Stimulated activated CD8-positive, alpha-beta memory T cell treated with anti-CD3 and anti-CD28 coated beads, Interleukin-15, amount 100 ng/mL, for 4 hours (primary cell): ENCODE measurements at places on chromosomes 2 and 18.

DNA sequence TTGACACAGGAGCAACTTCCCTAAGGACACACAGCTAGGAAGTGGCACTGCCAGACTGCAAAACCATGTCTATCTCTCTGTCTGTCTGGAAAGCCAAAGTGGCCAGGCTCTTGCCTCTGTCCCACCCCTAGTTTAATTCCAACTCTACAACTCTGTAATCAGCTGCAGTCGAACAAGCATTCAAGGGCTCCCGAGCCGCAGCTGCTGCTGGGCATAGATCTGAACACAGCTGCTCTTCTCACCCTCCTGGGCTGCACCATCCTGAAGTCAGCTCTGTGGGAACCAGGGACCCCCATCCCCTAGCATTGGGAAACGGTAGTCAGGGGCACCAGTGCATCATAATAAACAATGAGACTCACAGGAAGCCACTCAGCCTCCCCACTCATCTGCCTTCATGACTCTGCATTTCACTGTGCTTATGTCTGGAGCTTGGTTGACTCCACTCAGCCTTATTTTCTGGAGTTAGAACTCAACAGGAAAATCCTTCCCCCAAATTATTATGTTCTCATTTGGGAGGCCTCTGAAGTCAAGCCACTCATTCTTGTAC lies 44.4 kb upstream of the TMEM163 start:
- no peak for DNase-seq

DNA sequence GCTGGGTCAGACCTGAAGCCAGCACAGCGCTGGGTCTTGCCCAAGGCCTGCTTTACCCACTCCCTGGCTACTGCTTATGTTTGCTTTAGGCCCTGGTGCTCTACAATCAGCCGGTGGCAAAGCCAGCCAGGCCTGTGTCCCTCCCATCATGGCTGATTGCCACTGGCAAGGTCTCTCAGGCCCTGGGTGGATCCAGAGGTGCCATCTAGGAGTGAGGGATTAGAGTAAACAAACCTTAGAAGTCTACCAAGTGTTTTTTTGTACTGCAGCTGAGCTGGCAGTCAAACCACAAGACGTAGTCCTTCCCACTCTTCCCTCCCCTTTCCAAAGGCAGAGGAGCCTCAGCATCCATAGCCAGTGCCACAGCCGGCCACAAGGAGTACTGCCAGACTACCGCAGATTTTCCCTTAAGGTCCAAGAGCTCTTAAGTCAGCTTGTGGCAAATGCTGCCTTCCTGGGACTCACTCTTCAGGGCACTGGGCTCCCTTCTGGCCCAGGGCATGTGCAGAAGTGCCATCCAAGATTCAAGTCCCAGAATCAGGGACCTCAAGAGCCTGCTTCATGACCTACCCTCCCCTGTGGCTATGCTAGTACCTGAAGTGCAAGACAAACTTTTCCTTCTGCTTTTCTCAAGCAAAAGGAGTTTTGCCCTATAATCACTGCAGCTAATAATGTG lies 20.0 kb downstream of the IL1RL2 start:
- DNase-seq, result no peak

GRCh38 chr2:42768706-42769256 lies 4.8 kb upstream of the OXER1 start:
- DNase-seq, result no peak

GRCh38 chr2:107374249-107374648 lies 452.4 kb upstream of the RGPD4 start:
- DNase-seq, result no peak

GRCh38 chr2:216320852-216321251 lies 51.4 kb downstream of the MARCHF4 start:
- no peak for DNase-seq

DNA sequence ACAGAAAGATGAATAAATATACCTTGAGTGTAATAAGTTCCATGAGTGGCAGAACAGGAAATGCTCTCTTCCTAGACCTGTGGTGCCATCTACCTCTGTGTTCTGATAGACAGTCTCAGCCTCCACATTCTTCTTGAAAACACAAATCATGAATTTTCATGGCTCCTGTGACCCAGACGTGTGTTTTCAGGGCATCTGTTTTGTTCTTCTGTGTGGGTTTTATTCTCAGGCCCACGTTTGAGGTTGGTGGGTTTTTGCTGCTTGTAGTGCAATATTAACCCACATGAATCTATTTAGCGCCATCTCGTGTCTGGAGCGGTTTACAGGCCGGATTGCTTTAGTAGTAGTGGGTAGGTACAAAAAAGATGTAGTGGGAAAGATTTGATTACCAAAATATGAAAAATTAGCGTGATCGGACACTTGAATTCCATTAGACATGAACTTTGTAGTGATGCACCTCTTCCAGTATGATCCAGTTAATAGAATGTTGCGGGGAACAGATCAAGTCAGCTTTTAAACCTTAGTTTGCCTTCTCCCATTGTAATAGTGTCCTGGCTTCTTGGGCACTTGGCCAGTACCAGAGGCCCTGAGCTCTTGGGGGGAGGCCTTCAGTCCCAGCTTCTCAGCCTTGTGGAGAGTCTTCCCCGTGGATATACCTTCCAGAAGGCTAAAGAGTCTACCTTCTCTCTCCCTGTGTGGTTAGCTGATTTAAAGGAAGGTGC lies 256.5 kb downstream of the TPGS2 start:
- DNase-seq, result no peak

DNA sequence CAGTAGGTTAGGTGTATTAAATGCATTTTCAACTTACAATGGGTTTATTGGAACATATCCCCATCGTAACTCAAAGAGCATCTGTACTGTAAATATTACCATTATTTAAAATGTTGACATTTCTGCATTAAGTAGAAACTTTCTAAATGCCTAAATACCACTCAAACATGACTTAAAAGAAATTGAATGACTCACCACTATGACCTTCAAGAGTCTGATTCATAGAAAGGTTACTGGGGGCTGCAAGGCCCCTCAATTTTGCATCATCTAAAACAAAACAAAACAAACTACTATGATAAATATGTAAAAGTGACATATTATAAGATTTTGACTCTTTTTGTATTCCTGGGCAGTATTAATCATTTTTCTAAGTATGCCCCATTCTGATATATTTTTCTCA lies 7.6 kb downstream of the WDR35 start:
- no peak for DNase-seq

- no peak for DNase-seq
Measured at GRCh38 chr2:140604096-140604495, 1526.7 kb downstream of the LRP1B start.

- no peak for DNase-seq
Measured at GRCh38 chr2:9140645-9141044, 66.0 kb upstream of the ASAP2 start.

DNA sequence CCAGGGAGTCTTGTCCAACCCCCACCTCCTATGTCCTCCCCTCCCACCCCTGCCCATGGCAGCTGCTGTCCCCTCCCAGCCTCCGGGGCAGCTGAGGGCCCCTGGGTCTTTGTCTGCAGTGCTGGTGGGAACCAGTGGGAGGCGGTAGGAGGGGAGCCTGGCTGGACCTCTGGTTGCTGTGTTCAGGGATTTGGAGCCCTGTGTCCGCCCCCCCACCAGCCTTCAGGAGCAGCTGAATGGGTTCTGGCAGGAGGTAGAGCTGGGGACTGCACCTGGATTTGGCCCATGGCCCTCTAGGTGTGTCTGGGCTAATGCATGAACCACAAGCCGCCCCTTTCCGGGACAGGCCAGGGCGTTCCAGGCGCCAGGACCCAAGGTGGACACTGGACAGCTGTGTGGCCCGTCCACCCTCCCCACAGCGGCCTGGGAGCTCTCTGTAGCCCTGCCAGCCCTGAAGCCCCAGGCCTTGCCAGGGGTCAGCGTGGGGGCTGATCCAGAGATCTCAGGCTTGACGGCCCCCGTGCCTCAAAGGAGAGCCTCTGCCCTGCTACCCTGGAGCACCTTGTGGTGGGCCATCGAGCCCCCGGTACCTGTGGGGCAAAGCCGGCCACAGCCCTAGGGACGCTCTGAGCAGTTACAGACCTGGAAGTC lies 25.4 kb downstream of the GPC1 start:
- DNase-seq, result no peak

- DNase-seq, result no peak
Measured at GRCh38 chr2:79770926-79771325, 258.1 kb downstream of the CTNNA2 start.

DNA sequence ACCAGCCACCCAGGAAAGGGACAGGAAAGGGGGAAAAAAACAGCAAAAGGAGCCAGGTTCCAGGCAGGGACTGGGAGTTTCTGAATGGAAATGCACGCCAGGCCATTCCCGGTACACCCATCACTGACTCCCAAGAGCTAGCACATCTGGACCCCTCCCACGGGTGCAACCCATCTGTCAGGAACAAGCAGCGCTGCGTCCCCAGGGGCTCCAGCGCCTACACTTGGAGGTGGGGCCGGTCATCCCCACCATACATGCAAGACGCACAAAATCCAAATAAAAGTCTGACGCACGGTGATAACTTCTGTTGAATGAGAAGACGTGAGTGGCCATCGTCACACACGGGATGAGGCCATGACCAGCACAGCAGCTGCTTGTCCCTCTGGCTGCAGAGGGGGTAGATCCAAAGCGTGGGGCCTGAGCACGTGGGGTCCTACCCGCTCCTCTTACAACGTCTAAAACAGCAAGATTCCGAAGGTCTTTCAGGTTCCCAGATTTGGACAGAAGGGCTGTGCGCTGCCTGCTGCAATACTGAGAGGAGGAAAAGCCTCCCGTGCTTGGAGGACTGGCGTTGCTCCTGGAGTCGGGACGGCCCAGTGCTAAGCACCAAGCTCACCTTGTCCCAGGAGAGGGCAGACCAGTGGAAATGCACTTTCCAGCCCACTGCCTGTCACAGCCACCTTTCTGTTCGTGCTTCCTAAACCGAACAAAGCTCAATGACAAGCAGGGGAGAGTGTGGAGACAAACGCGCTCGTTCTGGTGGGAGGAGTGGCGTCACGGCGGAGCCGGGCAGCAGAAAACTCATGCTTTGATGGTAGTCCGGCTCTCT lies 68.9 kb downstream of the NDUFA10 start:
- no peak for DNase-seq

GRCh38 chr2:85511008-85511811 lies 27.8 kb upstream of the MAT2A start:
- DNase-seq, result no peak

DNA sequence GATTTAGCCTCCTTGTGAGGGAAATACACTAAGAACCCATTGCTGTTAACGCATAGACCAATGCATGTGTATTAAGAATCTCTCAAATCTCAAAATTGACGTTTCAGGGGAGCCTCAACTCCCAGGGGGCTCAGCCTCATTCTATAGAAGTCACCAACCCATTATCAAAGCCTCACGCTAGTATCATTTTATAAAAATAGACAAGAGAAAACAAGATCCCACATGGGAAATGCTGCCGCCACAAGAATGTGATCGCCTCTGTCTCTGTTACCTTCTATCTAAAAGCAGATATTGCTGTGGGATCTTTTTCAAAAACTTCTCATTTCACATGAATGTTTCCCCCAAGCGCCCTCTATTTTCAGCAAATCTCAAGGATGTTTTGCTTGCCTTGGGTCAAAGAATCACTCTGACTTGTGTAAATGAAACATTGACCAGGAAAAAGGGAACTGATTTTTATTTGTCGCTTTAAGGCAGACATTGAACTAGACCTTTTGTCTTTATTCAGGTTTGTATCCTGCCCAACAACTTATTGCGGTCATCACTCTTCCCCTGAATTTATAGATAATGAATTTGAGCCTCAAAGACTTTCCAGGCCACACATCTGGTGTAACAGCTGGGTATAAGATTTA lies 679.0 kb upstream of the ID2 start:
- no peak for DNase-seq

- DNase-seq, result no peak
Measured at GRCh38 chr2:157901325-157901724, 25.2 kb upstream of the ACVR1 start.

GRCh38 chr2:37604716-37605115 lies 66.7 kb downstream of the CDC42EP3 start:
- no peak for DNase-seq

DNA sequence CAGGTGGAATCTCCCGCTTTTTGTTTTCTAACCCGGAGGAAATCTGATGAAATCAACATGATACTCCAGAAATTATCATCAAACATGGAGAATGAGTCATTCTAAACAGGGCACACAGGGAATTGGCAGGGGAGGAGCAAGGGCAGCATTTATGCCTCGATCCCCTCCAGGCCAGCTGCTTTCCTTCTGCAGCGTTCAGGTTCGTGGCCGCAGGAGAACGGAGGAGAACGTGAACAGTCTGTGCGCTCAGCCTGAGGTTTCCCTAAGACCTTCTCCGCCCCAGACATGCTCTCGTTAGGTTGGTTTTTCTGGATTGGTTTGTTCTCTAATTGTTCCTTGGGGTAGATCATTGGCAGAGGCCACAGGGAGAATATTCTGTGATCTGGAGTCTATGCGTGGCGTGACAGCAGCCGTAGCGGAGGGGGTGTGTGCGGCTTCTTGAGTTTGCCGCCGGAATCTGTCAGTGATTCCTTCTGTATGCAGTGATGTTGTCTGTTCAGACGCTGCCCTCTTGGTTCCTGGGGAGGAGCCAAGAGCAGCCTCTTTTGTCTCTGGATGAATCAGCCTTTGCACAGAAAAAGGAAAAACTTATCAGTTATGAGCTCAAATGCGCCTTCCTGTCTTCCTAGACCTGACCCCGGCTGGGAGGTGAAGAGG lies 75.9 kb downstream of the SH3BP4 start:
- no peak for DNase-seq

- DNase-seq, result no peak
Measured at GRCh38 chr18:23738575-23738974, 49.3 kb downstream of the LAMA3 start.

- DNase-seq, result no peak
Measured at GRCh38 chr2:224956706-224957105, 85.6 kb downstream of the DOCK10 start.

DNA sequence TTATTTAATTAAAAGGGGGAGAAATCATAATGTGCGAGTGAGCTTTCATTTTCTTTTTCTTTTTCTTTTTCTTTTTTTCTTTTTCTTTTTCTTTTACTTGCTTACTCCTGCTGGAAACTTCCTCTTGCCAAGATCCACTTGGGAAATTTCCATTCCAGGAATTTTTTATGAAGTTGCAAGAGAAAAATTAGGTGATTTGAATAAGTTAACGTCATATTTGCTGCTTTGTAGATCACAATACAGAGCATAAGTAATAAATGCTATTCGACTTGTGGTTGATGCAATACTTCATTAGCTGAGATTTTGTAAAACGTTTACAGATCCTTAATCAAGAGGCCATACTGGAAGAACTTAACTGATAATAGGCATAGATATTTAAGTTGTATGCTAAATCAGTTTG lies 354.7 kb upstream of the SMIM21 start:
- no peak for DNase-seq

DNA sequence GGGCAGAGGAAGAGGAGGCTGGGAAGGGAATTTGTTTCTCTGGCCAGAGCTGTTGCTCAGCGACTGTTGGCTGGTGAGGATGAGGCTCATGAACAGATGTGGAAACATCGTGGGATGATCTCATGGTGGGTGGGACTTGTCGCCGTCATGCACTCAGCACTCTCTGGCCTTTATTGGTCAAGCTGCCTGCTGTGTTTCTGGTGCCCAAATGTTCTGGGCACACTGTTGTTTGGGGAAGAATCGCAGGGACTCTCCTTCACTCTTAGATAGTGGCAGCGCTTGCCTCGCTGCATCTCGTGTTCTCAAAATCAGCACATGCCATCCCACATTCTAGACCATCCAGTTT lies 145.6 kb downstream of the AGAP1 start:
- no peak for DNase-seq
